NCI-H146 (cell line): ENCODE measurements at places on chromosomes 6 and 20.

GRCh38 chr20:21360705-21361104, 36.6 kb downstream of the NKX2-4 start:
- DNase-seq: no peak

- no peak for DNase-seq
These were observed 14.4 kb downstream of the KCNQ5 start for GRCh38 chr6:72636215-72636614.

GRCh38 chr6:46052479-46052878, 36.8 kb upstream of the CLIC5 start:
- DNase-seq: no peak

- DNase-seq: no peak
These were observed 129.6 kb downstream of the TAF4 start for GRCh38 chr20:61935926-61936700.

- DNase-seq: no peak
These were observed 31.8 kb downstream of the SLX4IP start for GRCh38 chr20:10466855-10467254.

- no peak for DNase-seq
These were observed 335.0 kb upstream of the KCNQ5 start for GRCh38 chr6:72286911-72287311.

DNA sequence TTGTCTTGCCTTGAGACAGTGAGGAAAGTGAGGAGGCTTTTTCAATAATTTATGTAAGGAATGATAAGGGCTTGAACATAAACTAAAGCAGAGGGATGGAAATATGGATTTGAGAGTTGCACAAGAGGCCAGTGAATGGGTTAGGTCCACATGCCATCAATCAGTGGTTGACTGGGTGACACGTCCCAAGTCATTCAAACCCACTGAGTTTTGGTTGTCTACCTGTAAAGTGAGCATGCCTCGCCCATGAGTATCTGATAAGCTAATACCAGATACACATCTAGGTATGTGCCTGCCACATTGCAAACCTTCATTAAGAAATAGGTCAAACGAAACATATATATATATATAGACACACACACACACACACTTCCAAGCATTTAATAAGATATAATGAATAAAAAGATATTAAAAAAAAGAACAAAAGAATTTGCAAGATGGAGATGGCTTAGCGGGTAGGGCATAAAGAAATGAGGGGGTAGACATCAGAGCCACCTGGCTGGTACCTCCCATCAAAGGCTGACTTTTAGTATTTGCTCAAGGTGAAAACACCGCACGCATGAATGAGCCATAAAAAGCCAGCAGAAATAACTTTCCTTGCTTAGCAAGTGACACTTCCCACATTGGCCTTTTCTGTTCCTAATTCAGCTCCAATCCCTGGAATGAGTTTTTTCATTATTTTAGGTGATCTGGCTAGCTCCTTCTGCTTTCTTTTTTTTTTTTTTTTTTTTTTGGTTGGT, 109.1 kb upstream of the GGTLC1 start:
- no peak for DNase-seq

GRCh38 chr6:127950566-127951145, 49.8 kb upstream of the THEMIS start:
- DNase-seq: no peak

- DNase-seq: no peak
These were observed 9.2 kb downstream of the BHLHE23 start for GRCh38 chr20:62997417-62998035.

- peak; percentile 45 for DNase-seq
These were observed 324 bp upstream of the LAMP5 start for GRCh38 chr20:9514072-9514460.

- DNase-seq: peak; percentile 97
These were observed 6.0 kb downstream of the NOX3 start for GRCh38 chr6:155449450-155450239.

DNA sequence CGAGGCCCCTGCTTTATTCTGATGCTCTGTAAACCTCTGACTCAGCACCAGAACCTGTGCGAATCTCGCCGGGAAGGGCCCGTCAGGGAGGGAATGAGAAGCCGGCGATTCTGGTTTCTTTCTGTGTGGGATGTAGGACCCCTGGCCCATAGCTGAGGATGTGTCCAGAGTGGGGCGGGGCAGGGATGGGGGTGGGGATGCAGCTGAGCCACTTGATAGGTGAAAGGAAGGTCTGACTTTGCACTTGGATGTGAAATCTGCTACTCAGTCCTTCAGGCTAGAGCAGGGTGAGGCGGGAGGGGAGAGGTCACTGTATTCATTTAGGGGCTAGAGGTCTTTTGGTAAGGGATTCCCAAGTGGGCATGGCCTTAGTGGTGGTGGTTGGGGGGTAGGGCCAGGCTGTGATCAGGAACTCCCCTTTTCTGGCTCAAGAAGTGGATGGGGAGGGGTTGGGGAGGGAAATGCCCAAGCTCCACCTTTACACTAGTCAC, 2.3 kb downstream of the TOX2 start:
- no peak for DNase-seq

DNA sequence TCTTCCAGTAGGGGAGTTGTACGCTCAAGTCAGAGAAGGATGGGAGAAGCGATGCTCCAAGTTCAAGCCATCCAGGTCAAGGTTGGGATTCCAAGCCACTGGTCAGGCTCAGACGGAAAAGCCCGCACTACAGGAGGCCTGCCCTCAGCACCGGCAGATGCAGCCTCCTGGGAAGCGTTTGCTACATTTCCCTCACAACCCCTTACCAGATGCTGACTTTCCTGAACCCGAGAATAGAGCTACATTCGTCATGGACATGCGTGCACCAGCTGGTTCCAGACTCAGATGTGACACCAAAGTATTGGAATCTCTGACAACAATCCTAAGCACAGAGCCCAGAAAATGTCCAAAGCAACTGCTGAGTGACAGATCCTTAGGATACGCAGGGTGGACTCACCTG, 174.8 kb downstream of the SASH1 start:
- no peak for DNase-seq

- DNase-seq: no peak
These were observed 17.3 kb downstream of the DST start for GRCh38 chr6:56625356-56625755.

DNA sequence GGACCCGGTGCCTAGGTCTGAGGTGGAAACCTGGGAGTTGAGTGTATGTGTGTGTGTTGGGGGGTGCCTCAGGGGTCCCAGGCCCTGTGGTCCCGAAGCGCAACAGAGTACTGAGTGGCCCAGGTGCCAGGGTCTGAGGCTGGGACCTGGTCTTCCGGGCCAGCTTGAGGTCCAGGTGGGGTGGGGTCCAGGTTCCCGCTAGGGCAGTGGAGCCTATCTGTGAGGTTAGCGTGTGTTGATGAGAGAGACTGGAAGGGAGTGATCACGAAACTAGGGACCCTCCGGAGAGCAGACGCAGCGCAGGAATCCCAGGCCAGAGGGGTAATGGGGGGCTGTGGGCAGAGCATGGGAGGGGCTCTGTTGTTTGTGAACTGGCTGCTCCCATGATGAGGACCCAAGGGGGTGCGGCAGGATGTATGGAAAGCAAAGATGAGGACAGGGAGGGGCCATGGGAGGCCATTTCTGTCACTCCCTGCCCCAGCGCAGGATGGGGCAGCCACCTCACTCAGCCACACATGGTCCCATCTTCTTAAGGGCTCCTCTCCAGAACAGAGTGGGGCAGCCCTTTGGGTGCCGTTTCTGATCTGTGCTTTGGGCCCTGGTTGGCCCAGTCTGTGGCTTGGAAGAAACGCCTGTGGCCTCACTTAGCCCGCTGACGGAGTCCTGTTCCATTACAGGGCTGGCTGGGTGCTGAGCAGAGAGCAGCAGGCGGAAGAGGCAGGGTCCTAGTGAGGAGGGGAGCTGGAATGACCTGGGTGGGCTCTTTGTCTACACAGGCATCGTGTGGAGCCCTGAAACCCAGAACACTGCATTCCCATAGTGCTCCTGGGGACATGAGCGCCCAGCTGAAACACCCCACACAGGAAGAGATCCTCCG, 872 bp downstream of the HSPA12B start:
- DNase-seq: no peak

- no peak for DNase-seq
These were observed 167.1 kb downstream of the PHF3 start for GRCh38 chr6:63802606-63803206.

DNA sequence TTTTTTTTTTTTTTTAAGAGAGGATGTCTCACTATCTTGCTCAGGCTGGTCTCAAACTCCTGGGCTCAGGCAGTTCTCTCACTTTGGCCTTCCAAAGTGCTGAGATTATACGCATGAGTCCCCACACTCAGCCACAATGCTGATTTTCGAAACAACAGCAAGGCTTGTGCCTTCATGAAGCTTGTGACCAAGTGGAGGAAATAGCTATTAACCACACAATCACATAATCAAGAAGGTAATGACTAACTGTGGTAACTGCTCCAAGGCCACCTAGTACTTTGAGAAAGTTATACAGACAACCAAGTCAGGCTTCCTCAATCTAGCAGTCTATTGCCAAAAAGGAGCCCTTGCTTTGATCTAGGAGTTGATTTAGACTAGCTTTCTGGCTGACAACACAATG, 46.3 kb downstream of the SOD2 start:
- no peak for DNase-seq

DNA sequence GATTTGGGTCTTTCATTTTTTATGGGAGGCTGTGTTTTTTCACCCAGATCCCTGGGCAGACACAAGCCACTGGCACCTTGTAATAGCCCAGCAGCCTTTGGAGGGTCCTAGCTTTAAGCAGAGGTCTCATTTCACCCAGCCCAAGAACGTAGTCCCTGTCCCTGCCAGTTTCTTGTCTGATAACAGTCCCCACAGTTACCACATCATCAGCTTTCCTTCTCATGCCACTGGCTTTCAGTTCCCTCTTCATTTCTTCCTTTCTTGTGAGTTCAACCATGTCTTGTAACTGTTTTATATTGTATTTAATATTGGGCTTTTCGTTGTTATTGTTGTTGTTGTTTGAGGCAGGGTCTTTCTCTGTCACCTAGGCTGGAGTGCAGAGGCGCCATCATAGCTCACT, 10.6 kb downstream of the PNPLA1 start:
- no peak for DNase-seq

DNA sequence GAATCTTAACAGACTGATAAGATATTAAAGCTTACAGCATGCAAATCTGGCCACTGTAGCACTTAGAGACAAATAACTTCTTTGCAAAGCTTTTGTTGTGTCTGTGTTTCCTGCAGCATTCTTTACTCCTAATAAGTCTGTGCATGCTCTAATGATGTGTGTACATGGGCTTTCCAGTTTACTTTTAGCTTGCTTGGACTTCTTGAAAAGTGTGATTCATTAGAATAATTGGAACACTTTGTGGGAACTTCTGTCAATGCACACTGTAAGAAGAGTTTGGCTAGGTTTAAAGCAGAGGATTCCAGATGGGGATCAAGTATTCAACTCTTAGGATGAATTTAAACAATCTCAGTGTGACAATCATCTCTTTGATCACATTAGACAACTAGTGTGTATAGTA, 22.1 kb upstream of the TINAG start:
- no peak for DNase-seq

DNA sequence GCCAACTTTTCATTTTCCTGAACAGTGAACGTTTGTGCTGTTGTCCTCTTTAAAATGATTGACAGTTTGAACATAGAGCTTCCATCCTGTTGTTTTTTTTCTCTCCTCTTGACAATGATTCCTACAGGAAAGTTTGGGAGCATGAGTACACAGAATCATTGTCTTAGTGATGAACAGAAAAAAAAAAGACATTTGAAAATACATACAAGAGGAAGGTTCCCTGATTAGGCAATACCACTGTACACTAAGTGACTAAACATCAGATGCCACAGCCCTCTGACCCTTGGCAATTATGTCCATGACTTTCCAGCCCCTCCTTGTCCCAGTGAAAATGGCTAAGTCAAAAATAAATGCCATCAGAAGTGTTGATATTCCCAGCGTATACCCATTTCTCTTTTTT, 71.5 kb downstream of the RTN4IP1 start:
- DNase-seq: no peak

DNA sequence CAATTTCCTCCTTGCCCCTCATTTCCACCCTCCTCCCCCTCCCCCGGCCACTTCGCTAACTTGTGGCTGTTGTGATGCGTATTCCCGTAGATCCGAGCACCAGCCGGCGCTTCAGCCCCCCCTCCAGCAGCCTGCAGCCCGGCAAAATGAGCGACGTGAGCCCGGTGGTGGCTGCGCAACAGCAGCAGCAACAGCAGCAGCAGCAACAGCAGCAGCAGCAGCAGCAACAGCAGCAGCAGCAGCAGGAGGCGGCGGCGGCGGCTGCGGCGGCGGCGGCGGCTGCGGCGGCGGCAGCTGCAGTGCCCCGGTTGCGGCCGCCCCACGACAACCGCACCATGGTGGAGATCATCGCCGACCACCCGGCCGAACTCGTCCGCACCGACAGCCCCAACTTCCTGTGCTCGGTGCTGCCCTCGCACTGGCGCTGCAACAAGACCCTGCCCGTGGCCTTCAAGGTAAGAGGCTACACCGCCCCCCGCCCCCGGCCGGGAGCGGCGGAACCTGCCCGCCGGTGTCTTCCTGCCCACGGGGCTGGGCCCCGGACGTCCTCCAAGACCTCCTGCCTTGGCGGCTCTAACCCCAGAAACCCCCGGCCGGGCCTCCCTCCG, 44.9 kb upstream of the SUPT3H start:
- DNase-seq: peak; percentile 12

GRCh38 chr6:141210901-141211300, 921.8 kb upstream of the GJE1 start:
- peak; percentile 71 for DNase-seq

DNA sequence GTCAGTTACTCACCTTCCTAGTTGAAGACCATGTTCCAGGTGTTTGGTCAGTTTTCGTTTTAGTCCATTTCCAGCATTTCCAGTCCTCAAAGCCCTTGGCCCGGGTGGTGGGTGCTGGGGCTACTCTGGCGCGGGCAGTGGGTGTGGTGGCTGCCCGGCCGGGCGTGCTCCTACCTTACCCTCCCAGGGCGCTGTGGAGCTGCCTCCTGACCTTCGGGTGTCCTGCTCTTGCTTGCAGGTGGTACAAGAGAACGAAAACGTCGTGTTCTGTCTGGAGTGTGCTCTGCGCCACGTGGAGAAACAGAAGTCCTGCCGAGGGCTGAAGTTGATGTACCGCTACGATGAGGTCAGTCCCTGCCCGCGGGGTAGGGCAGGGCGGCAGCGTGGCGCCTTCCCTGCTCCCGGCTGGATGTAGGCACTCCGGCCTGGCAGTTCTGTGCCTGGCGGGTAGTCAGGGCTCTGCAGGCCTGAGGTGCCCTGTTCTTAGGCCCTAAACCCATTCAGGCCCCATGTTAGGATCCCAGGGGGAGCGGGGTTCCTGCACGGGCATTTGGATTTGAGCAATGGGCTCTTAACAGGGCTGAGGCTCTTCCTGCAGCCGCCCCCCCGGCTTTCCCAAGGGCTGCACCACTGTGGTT, 145.8 kb downstream of the DTNBP1 start:
- DNase-seq: no peak
